Neural crest cell (in vitro differentiated cells): ENCODE measurements at places on chromosomes 11 and 22.
A peak's percentile ranks its signal among the peaks of the same experiment; 100 is the strongest.

- no peak for DNase-seq
These were observed 64.9 kb downstream of the SMIM38 start for GRCh38 chr11:69220561-69221051.

GRCh38 chr11:80778432-80778831 lies 1337.6 kb upstream of the TENM4 start:
- DNase-seq, result no peak

- no peak for DNase-seq
These were observed 27.1 kb downstream of the NXPE2 start for GRCh38 chr11:114705280-114706024.

DNA sequence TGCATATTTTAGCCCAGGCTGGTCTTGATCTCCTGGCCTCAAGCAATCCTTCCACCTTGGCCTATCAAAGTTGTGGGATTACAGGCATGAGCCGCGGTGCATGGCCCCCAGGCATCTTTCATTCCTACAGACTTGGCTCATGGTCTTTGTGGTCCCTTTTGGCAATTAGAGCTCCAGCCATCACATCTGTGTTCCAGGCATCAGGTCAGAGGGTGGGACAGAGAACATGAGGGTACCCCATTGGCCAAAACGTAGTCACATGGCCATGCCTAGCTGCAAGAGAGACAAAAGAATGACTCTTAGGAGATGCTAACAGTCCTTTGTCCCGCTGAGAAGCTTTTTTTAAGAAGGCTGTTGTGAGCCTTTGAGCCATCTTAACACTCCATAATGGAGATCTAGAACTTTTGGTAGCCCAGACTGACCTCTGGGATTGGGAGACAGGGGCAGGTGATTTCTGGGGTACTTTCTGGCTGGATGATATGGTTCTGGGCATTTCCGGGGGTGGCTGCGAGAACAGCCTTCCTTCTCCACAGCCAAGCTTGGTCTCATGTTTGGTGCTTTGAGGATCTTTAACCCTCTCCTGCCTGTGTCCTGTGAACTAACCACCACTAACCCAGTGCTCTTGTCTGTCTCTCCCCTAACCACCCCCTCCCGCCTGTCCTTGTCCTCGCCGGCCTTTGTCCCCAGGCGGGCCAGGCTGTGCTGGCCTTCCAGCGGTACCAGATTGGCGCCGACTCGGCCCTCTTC lies 18.4 kb upstream of the TAB1 start:
- no peak for DNase-seq

GRCh38 chr22:19844377-19845053 lies 10.2 kb downstream of the GNB1L start:
- no peak for DNase-seq

GRCh38 chr22:48101704-48102103 lies 1339.3 kb downstream of the TBC1D22A start:
- DNase-seq, result no peak

DNA sequence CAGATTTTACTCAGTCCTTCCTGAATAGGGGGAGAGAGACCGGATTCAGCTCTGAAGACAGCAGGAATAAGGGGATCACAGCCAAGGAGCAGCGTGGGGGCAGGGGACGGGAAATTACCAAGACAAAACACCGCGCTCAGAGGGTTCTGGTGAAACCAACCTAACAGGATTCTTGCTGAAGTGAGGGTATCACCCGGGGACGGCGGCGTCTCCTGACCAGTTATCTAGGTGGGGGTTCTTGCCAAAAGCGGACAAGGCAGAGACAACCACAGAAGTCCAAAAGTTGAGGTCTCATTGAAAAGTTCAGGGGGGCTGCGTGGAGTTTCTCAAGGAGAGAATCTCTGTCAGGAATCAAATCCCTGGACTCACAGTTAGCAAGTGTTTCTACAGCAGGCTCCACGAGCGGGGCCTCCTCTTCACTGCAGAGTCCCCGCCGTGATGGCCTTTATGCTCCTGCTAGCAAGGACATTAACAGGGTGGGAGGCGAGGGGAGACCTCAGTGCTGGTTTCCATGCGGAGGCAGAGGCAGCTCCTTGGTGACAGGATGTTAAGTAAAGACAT lies 291.0 kb downstream of the BRD1 start:
- DNase-seq, result no peak

DNA sequence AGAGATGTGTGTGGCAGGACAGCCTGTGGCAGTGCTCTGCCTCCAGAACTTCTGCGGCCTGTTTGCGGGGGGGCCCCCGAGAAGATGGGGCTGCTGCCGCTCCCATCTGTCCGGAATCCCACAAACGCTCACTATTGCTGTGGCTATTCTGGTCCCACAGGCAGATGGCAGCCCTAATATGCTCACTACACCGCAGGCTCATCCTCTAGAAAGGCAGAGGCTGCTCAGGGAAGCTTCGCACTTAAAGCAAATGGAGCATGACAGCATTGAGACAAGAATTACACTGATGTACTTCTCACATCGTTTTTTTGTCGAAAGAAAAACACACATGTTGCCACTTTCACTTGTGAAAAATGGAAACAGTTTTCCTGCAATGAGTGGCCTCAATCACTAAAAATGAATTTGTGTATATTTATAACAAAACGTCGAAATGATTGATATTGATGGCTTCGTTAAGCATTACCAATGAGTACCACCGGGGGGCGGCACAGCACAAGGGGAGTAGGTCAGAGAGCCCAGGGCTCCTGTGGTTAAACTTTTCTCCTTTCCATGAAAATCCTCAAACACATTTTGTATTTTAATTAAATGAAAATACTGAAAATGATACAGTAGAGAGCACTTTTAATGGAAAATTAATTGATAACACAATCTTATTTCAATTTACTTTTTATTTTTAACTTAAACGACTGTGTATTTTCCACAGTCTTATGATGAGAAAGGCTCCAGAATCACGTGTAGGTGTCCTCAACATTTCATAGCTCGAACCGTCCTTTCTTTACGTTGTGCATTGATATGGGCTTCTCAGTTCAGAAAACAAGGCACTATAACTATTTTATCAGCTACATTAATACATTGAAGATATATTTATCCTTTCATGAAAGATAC lies 69.1 kb downstream of the CTTN start:
- peak; percentile 83 for DNase-seq

- no peak for DNase-seq
These were observed 151.8 kb upstream of the CCDC90B start for GRCh38 chr11:83437939-83438338.

DNA sequence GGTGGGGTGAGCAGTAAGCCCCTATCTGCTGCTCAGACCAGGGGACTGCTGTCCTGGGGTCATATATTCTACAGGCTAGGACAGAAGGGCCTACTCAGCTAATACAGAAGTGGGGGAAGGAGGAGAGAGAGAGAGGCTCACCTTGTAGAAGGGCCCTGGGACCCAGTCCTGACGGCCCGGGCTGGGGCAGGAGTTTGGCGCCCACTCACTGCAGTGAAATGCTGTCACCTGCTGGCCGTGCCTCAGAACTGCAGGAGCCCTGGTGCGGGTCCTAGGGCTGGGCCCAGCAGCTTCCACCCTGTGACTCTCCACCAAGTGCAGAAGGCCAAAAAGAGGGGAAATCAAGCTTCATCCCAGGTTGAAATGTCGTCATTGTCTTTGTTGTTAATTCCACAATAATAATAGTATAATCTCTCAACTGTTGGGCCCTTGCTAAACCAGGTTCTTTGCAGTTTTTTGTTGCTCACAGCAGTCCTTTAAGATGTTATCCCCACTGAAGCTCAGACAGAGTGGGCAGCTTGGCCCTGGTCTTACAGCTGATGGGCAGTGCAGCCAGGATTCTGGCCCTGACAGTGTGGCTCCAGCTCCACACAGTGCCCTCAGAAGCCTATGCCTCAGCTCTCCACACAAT lies 29.6 kb downstream of the TRIM29 start:
- peak; percentile 85 for DNase-seq

GRCh38 chr22:24053481-24054226 lies 42.5 kb downstream of the CABIN1 start:
- no peak for DNase-seq

GRCh38 chr11:92314499-92314898 lies 89.9 kb downstream of the FAT3 start:
- no peak for DNase-seq

GRCh38 chr11:123221096-123221561 lies 26.1 kb upstream of the CLMP start:
- no peak for DNase-seq

DNA sequence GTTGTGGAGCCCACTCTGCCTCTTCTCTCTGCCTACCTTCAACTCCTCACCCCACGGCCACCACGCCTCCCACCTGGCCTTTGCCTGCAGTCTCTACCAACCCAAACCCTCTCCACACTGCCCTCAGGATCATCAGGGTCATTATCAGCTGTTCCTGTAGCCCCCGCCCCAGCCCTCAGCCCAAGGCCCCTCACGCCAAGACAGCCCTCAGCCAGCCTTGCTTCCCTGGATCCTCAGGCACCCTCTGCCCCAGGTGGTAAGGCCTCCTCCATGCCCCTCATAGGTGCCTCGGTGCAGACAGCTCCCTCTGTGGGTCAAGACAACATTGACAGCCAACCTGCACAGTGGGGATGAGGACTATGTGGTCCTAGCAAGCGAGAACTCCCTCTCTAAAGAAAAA lies 1.7 kb downstream of the SBF1 start:
- DNase-seq, result no peak

- DNase-seq, result no peak
These were observed 887.0 kb downstream of the KCNA4 start for GRCh38 chr11:29129844-29130243.

- no peak for DNase-seq
These were observed 9.8 kb downstream of the MAFF start for GRCh38 chr22:38211556-38211955.

DNA sequence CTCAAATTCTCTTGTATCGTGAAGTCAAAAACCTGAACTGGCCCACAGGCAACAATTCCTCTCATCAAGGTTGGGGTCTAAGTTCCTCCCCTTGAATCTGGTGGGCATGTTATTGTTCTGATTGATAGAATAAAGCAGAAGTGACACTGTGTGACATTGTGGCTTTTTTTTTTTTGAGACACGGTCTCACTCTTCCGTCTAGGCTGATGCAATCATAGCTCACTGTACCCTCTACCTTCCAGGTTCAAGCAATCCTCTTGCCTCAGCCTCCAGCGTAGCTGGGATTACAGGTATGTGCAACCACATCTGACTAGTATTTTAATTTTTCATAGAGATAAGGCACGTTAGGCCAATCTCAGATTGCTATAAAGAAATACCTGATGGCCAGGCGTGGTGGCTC lies 8.9 kb upstream of the PELI3 start:
- no peak for DNase-seq

DNA sequence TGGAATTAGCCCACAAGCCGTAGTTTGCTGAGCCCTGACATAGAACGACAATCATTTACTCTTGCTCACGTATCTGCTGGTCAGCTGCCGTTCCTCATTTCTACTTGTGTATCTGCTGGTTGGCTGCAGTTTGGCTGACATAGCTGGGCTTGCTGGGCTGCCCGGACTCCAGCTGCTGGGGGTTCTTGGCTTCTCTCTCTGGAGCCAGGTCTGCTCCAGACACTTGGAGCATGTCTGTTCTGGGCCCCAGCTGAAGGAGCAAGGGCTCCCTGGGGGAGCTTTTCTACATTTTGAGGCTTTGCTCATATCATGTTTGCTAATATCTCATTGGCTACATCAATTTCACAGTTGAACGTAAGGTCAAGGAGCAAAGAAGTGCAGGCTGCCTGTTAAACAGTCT lies 47.3 kb downstream of the PRDM11 start:
- no peak for DNase-seq

- no peak for DNase-seq
These were observed 163.0 kb downstream of the MN1 start for GRCh38 chr22:27638329-27639233.

GRCh38 chr11:68362801-68363379 lies 50.5 kb downstream of the LRP5 start:
- no peak for DNase-seq

DNA sequence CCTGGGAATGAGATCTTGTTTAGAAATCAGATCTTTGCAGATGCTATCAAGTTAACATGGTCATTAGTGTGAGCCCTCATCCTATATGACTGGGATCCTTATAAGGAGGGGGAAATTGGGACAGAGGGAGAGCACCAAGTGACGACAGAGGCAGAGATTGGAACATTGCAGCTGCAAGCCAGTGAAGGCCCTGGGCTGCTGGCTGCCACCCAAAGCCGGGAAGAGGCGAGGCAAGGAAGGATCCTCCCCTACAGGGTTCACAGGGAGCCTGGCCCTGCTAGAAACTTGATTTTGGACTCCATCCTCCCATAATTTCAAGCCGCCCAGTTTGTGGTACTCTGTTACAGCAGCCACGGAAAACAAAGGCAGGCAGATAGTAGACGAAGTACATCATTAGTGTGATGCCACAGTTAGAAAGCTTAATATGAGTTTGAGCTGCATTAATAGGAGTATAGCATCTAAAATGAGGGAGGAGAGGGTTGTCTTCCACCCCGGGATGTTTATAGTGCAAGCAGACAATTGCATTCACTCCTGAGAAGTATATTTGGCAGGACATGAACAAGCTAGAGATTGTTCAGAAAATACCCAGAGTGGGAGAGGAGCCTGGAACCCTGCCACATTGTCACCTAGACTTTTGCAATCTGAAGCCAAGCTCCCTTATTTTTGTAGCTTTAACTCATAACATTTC lies 56.8 kb upstream of the CLMP start:
- DNase-seq, result no peak

- no peak for DNase-seq
These were observed 2.6 kb upstream of the P2RY6 start for GRCh38 chr11:73269459-73270015.

GRCh38 chr11:109197656-109198055 lies 224.3 kb upstream of the C11orf87 start:
- no peak for DNase-seq

DNA sequence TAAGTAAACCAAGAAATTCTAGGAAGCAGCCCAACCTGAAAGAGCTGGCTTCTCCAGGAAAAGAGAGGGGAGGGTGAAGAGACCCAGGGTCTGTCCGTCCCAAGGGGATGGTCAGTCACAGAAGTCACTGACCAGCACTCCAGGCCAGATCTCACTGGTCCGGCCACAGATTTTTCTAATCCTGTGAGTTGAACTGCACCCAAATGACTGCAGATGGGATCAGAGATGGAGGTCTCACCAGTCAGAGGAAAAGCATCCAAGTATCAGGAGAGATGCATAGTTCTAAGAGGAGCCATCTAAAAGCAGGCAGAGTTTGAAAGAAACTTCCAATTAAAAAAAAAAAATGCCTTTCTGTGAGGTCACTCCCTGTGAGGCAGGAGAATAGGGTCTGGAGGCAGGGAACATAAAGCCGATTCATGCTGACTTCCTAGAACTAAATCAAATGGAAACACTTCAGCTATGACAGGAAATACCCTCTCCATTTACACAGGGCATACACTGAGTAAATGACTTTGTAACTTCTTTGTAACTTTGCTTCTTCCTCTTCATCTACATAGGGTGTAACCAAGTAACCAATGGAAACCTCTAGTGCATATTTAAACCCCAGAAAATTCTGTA lies 144.5 kb downstream of the CCDC34 start:
- DNase-seq, result no peak

- no peak for DNase-seq
These were observed 89.8 kb downstream of the MORC2 start for GRCh38 chr22:30878516-30879414.
